ENCODE measurements at places on chromosomes 12 and 14.
A peak's percentile ranks its signal among the peaks of the same experiment; 100 is the strongest.

- no peak for DNase-seq
Measured at GRCh38 chr12:108252523-108252922, 86.6 kb downstream of the CMKLR1 start.

- DNase-seq: no peak
Measured at GRCh38 chr12:43118881-43119280, 433.1 kb downstream of the ADAMTS20 start.

DNA sequence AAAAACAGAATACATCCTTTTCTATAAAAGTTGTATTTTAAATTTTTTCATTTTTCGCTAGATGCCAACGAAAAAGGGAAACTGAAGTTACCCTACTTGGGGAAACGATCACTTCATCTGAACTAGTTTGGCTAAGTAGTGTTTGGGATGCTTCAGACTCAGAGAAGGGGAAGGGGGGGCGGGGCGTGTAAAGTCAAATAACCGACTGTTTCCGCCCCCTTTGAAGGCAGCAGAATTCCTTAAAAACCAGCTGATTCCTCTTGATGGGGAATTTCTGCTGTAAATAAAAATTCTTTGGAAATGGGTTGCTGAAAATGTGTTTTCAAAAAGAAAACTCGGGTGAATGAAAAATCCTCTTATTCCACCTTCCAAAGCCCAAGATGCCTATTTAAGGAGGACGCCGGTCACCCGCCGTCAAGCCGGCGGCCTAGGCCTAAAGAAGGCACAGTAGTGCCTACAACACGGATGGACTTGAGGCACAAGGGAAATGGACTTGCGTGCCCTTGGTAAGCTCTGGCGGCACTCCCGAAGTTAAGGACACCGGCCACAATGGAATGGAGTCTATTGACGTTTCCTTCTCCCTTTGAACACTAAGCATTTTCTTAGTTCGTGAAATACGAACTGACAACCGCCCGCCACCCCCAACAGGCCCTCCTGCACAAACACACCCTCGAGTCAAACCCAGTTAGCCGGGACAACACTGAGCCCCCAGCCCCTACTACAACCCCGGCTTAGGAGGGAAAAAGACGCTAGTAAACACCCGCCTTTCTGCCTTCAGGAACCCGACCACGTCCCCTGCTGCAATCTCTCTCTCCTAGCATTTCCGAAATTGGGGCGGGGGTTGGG lies 1.9 kb downstream of the ATXN2 start:
- DNase-seq: no peak

DNA sequence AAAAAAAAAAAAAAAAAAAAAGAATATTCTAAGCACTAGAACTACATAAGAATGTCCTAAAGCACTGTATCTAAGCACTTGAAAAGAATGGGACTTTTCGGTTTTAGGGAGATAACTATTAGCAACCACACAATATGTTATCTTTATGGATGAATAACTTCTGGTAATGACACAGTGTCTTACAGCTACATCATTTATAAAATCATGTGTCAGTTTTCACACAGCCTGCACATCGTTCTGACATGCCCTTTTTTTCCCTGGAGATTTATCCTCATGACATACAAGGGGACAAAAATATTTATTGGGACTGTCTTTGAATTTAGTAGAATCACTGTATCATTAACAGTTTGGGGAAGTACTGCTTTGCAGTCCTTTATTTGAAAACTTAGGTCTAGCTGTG lies 17.3 kb downstream of the TMEM19 start:
- no peak for DNase-seq

DNA sequence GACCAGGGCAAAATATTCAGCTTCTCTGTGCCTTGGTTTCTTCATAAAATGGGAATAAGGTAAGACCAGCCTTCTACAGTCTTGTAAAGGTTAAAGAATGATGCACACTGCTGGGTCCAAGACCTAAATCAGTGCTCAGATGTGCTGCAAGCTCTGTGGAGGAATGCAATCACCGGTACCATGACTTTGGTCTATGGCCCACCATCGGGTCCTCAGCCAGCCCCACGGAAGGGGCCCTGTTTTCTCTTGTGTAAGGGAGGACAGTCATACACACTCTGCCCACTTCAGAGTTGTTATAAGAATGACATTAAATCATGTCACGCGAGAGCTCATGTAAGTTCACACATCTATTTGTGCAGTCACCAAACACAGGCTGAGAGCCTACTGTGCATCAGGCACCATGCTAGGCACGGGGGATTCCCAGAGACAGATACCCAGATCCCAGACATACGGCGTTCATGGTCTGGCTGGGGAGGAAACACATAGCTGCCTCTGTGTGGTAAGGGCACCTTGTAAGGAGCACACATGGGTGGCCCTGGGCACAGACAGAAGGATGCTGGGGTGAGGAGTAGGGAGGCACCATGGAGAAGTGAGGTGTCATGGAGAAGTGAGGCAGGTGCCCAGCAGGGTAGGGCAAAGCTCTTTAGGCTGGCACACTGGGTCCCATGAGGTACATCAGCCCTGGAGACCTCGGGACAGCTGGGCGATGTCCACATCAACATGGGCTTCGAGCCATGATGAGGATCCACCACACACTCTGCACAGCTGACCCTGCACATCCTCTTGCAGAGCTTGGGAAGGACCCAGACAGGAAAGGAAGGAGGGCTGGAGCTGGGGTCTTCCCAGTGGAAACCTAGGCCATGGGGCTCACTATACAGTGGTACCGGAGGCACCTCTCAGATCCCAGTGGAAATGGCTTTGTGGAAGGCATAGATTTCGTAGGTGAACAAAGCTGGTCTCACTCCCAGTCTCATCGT lies 190.4 kb upstream of the DIO3 start:
- DNase-seq: no peak

DNA sequence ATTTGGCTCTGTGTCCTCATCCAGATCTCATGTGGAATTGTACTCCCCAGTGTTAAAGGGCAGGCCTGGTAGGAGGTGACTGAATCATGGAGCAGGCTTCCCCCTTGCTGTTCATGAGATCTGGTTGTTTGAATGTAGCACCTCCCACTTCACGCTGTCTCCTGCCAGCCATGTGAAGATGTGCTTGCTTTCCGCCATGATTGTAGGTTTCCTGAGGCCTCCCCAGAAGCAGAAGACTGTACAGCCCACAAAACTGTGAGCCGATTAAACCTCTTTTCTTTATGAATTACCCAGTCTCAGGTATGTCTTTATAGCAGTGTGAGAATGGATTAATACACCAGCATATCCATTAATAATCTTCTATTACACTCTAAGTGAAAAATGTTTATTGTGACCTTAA lies 70.2 kb downstream of the BAZ1A start:
- no peak for DNase-seq

DNA sequence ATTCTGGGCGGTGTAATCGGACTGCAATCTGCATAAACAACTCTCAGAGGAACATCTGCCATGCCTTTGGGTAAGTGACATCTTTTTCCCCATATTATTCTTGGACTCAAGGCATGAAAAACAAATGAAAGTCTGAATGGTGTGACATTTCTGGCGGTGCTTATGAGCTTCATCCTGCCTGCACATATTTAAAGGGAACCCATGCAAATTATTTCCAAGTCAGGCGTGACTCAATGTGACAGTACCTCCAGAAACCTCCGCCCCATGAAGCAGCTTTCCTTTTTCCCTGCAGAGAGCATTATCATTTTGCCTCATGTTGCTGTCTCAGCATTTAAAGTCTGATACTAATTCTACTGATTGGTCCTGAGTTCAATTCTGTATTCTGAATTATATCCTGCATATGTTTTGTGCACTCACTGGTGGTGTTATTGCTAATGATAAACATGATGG lies 585.4 kb downstream of the SNAPC1 start:
- no peak for DNase-seq

DNA sequence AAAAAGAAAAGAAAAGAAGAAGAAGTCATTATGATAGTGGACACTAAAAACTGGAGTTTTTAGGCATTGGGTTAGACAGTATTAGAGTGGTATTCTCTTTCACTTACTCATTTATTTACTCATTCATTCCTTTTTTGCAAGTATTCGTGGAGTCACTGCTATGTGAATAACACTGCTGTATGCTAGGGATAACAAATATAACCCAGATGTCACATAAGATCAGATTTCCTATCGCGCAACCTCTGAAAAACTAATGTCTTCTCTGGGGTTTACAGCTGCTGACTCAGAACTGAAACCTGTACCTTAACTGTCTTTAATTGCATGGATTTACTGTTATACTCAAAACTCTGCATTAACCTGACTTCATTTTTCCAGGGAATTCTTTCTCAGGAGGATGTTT lies 353.7 kb downstream of the LRIG3 start:
- no peak for DNase-seq

DNA sequence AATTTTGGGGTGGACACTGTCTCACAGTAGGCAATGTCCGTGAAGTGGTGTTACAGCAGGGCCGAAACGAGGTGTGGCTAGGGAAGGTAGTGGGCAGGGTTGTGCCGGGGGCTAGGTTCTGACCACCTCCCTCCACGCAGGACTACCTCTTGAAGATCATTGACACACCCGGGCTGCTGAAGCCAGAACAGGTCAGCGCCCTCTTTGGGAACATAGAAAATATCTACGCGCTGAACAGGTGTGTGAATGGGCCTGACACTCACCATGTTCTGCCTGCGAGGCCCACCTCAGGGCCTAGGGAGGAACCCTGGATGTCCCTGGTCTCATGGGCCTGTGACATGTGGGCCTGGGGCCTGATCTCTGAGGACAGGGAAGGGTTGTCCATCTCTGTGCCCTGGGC lies 24.6 kb downstream of the PLEKHG3 start:
- no peak for DNase-seq

- no peak for DNase-seq
Measured at GRCh38 chr14:95984206-95984605, 55.0 kb upstream of the C14orf132 start.

DNA sequence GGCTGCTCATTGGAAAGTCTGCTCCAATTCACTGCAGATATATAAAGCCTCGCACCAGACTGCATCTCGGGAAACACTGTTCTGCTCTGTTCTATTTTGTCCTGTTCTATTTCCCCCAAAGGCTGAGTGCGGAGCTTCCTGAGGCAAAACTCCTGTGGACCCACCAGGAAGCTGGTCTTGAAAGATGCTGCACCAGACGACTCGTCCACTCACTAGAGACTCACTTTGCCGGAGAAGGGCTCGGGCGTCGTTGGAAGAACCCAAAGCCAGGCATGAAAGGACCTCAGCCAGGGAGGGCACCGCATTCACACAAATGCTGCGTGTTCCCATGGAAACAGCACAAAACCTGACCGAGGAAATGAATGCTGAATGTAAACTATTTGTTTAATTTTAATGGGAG lies 331.2 kb upstream of the SFSWAP start:
- no peak for DNase-seq

DNA sequence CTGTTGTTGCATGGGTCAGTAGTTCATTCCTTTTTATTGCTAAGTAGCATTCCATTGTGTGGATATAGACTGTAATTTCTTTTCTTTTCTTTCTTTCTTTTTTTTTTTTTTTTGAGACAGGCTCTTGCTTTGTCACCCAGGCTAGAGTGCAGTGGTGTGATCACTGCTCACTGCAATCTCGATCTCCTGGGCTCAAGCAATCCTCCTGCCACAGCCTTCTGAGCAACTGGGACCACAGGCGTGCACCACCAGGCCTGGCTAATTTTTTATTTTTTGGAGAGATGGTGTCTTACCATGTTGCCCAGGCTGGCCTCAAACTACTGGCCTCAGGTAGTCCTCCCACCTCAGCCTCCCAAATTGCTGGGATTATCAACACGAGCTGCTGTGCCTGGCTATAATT lies 5.2 kb downstream of the ATP6V0A2 start:
- DNase-seq: no peak

GRCh38 chr14:95319312-95320077 lies at the start of gene CLMN:
Gene CLMN (minus strand): TSS chr14:95319908. CDS start chr14:95319792, 116 bp downstream.
- DNase-seq: no peak

DNA sequence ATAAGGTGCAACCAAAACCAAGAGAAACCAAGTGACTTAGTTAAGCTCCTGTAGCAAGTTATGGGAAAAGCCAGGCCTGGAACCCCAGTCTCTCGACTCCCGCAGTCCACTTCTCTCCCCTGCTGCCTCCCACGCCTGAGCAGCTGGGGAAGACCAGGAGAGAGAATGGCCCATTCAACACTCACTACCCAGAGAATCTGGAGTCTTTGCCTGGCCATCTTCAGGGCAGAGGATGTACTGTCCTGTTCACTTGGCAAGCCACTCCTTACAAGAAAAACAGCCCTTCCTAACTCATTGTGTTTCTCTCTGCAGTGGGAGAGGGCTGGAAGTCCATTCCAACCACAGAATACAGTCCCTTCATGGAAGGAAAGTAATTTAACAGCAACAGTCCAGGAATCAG lies 1.8 kb downstream of the PITPNM2 start:
- no peak for DNase-seq

DNA sequence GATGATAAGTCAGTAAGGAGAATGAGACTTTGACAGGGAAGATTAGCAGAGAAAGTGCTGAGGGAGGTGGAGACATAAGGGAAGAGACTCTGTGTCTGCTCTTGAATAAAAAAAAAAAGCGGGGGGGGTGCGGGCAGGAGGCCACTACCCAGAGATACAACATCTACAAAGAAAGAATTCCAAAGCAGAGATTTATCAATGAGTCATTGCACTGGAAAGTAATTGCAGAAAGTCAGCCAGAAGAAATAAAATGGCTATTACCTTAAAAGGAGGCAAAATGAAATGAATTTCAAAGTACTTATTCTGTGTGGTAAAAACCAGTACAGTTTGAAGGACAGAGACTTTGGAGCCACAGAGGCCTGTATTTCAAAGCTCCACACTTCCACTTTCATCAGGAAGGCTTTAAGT lies 267.1 kb upstream of the PRKD1 start:
- DNase-seq: peak; percentile 45

- no peak for DNase-seq
Measured at GRCh38 chr12:27229367-27229766, 14.7 kb upstream of the STK38L start.

DNA sequence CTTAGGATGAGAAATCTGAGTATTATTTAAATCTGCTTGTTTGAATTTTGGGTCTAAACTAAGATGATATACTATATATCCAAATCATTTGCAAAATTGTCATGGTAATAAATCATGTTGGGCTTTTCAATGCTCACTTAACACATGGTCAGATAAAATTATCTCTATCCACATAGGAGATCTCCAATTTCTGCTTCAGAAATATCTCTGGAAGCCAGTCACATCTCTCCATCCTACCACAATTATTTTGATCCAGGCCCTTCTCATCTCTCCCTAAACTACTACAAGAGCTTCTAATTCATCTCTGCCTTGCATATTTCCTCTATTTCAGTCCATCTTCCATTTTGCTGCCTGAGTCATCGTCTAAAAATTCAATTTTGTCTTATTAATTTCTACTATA lies 3.8 kb downstream of the DCN start:
- DNase-seq: no peak

DNA sequence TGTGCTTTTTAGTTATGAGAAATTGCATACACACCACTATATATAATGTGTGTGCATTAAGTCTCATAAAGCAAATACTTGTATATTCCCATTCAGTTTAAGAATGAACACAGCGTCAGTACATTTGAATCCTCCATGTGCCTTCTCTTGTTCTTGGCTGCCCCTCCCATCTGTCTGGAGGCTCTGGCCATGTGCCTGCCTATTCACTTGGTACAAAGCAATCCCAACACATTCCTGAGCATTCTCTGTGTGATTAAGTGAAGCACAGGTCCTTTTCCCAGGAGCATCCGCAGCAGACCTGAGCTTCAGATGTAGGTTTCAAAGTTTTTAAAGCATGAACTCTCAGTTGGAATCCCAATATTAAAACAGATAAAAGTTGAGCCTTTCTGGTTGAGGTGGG lies 58.7 kb downstream of the POLR3B start:
- no peak for DNase-seq
